Activated T-helper 2 cell treated with anti-CD3 and anti-CD28 coated beads, Interferon-gamma antibody, Interleukin-2, Interleukin-4, amounts not matched to agents 10 μg/mL and 5 μg/mL and 100 μg/mL, durations not matched to agents 14 hours and 24 hours and 36 hours (primary cell): ENCODE measurements at places on chromosomes 5 and 9. TPM values are rescaled to one million over a fixed set of nuclear protein-coding genes. Genes with fewer than 3 reads are reported as not detected.

The EFNA5 gene
- 0.32 TPM in 1 of 2 replicates, not detected in the other for total RNA-seq

The ZFP2 gene
- total RNA-seq, result 0.18 TPM in 1 of 2 replicates, not detected in the other

The KLF9 gene
- total RNA-seq, result 13.5 and 13.7 TPM in 2 replicates

The QRFP gene
- total RNA-seq, result not detected in 2 replicates

The NUTM2G gene
- not detected in 2 replicates for total RNA-seq

The CRHBP gene
- total RNA-seq, result 0.09 TPM in 1 of 2 replicates, not detected in the other

The TMEM232 gene
- 0.80 and 1.1 TPM in 2 replicates for total RNA-seq

The STK32A gene
- total RNA-seq, result not detected in 2 replicates

The TNFSF8 gene
- total RNA-seq, result 73.6 and 82.3 TPM in 2 replicates

The POLE3 gene
- total RNA-seq, result 71.0 and 73.8 TPM in 2 replicates

- H3K4me1 ChIP-seq, result no peaks in the 10 kb centered on the region
- H3K27me3 ChIP-seq, result no peaks in the 10 kb centered on the region
- H3K36me3 ChIP-seq, result no peaks in the 10 kb centered on the region
Observed at GRCh38 chr9:12748016-12748415, 26.8 kb upstream of the LURAP1L start.

DNA sequence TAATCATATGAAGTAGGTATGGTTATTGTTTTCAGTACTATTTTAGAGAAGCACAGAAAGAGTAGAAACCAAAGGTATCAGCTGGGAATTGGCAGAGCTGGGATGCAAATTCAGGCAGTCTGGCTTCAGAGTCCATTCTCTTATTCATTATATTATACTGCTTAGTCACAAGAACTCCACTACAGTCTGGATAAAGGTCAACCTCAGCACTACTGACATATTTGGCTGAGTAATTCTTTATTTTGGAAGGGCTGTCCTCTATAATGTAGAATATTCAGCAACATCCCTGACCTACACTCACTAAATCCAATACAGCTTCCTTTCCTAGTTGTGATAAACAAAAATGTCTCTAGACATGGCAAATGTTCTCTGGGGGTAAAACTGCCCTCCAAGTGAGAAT lies 37.6 kb downstream of the PTGER4 start:
- H3K4me1 ChIP-seq, result peaks cover 6% of the 10 kb centered on the region
- no peak overlapping the region for H3K27ac ChIP-seq
- H3K4me3 ChIP-seq, result no peak overlapping the region
- H3K36me3 ChIP-seq, result peaks cover 46% of the 10 kb centered on the region

GRCh38 chr5:149132474-149132873 lies 8.8 kb upstream of the ABLIM3 start:
- no peaks in the 10 kb centered on the region for H3K4me1 ChIP-seq
- no peak overlapping the region for H3K27ac ChIP-seq
- peaks cover 17% of the 10 kb centered on the region for H3K27me3 ChIP-seq
- H3K4me3 ChIP-seq, result no peak overlapping the region
- H3K36me3 ChIP-seq, result no peaks in the 10 kb centered on the region

DNA sequence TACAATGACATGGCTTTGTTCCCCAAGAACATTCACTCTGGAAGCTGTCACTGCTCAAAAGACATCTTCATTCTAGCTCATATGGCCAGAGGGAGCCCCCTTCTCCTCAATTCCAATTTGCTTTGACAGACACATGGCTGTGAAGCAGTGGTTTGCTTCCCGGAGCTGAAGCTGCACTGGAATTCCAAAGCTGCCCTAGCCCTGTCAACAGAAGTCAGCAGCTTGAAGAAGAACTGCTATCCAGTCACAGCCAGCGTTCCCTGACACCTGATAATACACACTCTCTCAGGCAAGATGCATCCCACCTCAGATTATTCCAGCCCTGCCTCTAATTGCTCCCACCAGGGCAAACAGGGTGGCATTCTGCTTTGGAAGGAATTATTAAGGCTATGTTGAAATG lies 93.7 kb downstream of the SEMA5A start:
- no peak overlapping the region for H3K4me3 ChIP-seq
- H3K36me3 ChIP-seq, result no peaks in the 10 kb centered on the region
- no peak overlapping the region for H3K27ac ChIP-seq
- H3K4me1 ChIP-seq, result no peaks in the 10 kb centered on the region
- no peaks in the 10 kb centered on the region for H3K27me3 ChIP-seq

DNA sequence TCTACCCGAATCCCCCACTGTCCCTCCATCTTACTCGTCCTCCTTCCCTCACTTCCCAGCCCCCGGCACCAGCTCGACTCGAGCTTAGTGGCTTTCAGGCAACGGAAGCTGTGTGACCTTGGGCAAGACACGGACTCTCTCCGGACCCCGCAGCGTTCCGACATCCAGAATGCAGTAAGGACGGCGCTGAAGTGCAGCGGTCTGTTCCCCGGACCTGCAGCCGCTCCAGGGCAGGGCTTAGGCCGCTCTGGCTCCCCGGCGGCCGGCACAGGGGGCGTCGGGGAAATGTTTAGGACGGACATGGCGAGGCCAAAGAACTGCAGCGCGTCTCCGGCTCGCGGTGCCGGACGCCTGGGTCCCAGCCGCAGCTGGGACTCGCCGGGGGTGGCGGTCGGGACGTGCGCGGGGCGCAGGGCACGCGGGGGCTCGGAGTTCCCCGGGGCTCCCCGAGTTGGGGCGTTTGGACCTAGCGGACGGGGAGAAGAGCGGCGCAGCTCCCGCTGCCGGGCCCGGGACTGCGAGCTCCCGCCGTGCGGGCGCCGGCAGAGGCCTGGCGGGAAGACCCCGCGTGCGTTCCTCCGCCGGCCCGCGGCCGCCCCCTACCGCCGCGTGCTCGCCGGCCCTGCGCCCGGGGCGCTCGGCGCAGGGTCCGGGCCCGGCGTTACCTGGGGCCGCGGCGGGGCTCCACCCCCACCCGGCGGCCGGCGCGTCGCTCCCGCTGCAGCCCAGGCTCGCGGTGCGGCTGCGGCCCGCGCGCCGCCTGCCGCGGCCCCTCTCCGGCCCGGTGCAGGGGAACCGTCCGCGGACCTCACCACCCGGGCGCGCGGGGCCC lies 5.6 kb upstream of the RNF44 start:
- H3K36me3 ChIP-seq, result no peaks in the 10 kb centered on the region
- H3K27ac ChIP-seq, result peak overlapping the region; percentile 86
- H3K4me1 ChIP-seq, result peaks cover 46% of the 10 kb centered on the region
- no peak for DNase-seq
- peak overlapping the region; percentile 91 for H3K4me3 ChIP-seq

GRCh38 chr9:110198357-110198756 lies 9.6 kb downstream of the C9orf152 start:
- peaks cover 14% of the 10 kb centered on the region for H3K27me3 ChIP-seq
- H3K36me3 ChIP-seq, result no peaks in the 10 kb centered on the region
- H3K27ac ChIP-seq, result no peak overlapping the region
- H3K4me1 ChIP-seq, result peaks cover 4% of the 10 kb centered on the region

GRCh38 chr9:21657966-21658667 lies 144.3 kb upstream of the MTAP start:
- no peak overlapping the region for H3K4me3 ChIP-seq
- H3K4me1 ChIP-seq, result no peaks in the 10 kb centered on the region
- H3K27me3 ChIP-seq, result peaks cover 13% of the 10 kb centered on the region
- H3K36me3 ChIP-seq, result no peaks in the 10 kb centered on the region

- no peak for DNase-seq
- H3K4me1 ChIP-seq, result no peaks in the 10 kb centered on the region
- H3K4me3 ChIP-seq, result no peak overlapping the region
- no peak overlapping the region for H3K27ac ChIP-seq
Observed at GRCh38 chr5:171480239-171480638, 60.8 kb downstream of the FGF18 start.

DNA sequence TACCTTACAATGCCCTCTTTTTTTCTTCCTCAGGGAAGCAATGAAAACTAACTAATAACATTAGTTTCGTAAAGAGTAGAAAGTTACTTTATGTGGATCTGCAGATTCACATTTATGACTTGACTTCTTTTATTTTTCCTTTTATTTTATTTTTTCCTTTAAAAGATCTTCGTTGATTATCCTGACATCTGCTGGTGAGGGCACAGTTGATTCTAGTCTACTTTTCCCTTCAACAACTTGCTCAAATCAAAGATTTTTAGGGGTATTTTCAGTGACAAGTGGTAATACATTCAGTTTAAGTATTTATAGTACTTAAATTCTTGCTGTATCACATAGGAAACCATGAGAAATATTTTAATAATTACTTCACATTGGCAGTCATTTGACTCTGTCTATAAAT lies 4.9 kb downstream of the EDIL3 start:
- no peak overlapping the region for H3K4me3 ChIP-seq
- no peak overlapping the region for H3K27ac ChIP-seq
- H3K4me1 ChIP-seq, result peaks cover 8% of the 10 kb centered on the region
- no peak for DNase-seq
- H3K27me3 ChIP-seq, result peaks cover 24% of the 10 kb centered on the region
- no peaks in the 10 kb centered on the region for H3K36me3 ChIP-seq

GRCh38 chr5:57478826-57479225 lies 3.8 kb downstream of the ACTBL2 start:
- H3K4me3 ChIP-seq, result no peak overlapping the region
- H3K27ac ChIP-seq, result no peak overlapping the region
- peaks cover 25% of the 10 kb centered on the region for H3K27me3 ChIP-seq
- no peak for DNase-seq

DNA sequence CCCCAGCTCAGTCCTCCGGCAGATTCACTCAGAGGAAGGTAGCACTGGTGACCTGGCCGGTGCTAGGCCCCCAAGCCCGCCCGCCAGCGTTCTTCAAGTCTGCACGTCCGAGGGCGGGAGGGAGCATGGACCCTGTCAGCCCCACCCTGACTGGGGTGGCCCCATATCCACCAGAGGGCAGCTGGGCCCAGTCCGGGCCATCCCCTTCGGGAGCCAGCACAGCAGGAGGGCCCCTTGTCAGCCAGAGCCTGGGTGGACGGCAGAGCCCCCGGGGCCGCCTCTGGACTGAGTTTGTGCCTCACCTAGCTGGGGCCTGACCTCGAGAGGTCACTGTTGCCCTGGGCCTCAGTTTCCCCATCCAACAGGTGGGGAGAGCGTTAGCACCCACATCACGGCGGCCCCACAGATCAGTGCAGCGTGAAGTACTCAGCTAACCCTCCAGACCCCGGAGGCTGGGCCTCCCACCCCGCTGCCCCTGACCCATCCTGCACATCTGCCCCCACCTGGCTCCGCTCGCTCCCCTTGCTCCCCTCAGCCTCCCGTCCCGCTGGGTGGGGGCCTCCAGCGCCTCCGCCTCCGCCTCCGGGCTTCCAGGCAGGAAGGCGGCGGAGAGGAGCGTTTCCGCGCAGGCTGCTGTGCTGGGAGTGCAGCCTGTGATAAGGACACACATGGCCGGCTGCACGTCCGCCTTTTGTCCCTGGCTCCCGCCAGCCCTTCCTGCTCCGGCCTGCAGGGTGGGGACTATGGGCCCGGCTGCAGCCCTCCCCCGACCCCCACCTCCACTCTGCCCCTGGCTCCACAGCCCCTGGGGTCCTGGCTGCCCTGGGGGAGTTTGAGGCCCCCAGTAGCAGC lies 16.6 kb upstream of the EGFL7 start:
- no peak overlapping the region for H3K4me3 ChIP-seq
- no peak for DNase-seq
- H3K36me3 ChIP-seq, result no peaks in the 10 kb centered on the region
- H3K4me1 ChIP-seq, result no peaks in the 10 kb centered on the region
- H3K27me3 ChIP-seq, result peaks cover 31% of the 10 kb centered on the region
- H3K27ac ChIP-seq, result no peak overlapping the region

- H3K4me3 ChIP-seq, result no peak overlapping the region
- no peaks in the 10 kb centered on the region for H3K4me1 ChIP-seq
- H3K36me3 ChIP-seq, result no peaks in the 10 kb centered on the region
- no peak overlapping the region for H3K27ac ChIP-seq
- DNase-seq, result no peak
Observed at GRCh38 chr5:155260798-155261197, 247.2 kb downstream of the KIF4B start.

GRCh38 chr5:59140133-59140532 lies 557.3 kb downstream of the RAB3C start:
- H3K4me1 ChIP-seq, result peaks cover 12% of the 10 kb centered on the region
- no peak overlapping the region for H3K4me3 ChIP-seq
- peaks cover 3% of the 10 kb centered on the region for H3K36me3 ChIP-seq
- no peak overlapping the region for H3K27ac ChIP-seq
- no peak for DNase-seq
- no peaks in the 10 kb centered on the region for H3K27me3 ChIP-seq

- no peak overlapping the region for H3K4me3 ChIP-seq
- H3K36me3 ChIP-seq, result no peaks in the 10 kb centered on the region
- no peaks in the 10 kb centered on the region for H3K4me1 ChIP-seq
- no peaks in the 10 kb centered on the region for H3K27me3 ChIP-seq
- DNase-seq, result no peak
- H3K27ac ChIP-seq, result no peak overlapping the region
Observed at GRCh38 chr9:135240222-135240621, 152.8 kb downstream of the OLFM1 start.

- H3K4me1 ChIP-seq, result no peaks in the 10 kb centered on the region
- H3K27ac ChIP-seq, result no peak overlapping the region
- H3K27me3 ChIP-seq, result no peaks in the 10 kb centered on the region
- DNase-seq, result no peak
Observed at GRCh38 chr5:174608631-174609097, 115.7 kb upstream of the MSX2 start.

- no peaks in the 10 kb centered on the region for H3K4me1 ChIP-seq
- no peaks in the 10 kb centered on the region for H3K36me3 ChIP-seq
- no peak overlapping the region for H3K27ac ChIP-seq
- H3K27me3 ChIP-seq, result no peaks in the 10 kb centered on the region
Observed at GRCh38 chr5:5584236-5584745, 161.8 kb downstream of the ICE1 start.

GRCh38 chr5:109917966-109918365 lies 228.2 kb downstream of the MAN2A1 start:
- H3K4me3 ChIP-seq, result no peak overlapping the region
- H3K27ac ChIP-seq, result no peak overlapping the region
- H3K36me3 ChIP-seq, result no peaks in the 10 kb centered on the region

DNA sequence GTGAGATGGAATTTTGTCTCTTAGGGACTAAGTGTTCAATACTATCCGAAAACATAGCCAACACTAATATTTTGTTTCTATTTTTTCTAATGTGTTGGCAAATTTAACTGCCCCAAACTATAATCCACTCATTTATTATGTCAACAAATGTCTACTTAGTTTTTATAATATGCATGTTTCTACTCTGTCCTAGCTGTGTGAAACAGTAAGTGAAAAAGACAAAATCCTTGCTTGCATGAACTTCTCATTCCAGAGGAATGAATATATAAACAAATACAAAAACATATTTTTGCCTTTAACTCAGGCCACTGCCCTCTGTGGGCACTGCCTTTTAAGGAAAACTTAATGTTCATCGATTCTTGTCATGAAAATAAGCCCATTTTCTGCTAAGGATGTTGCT lies 1275.4 kb upstream of the CDH18 start:
- H3K27ac ChIP-seq, result no peak overlapping the region
- no peaks in the 10 kb centered on the region for H3K36me3 ChIP-seq
- no peaks in the 10 kb centered on the region for H3K4me1 ChIP-seq
- no peak for DNase-seq
